ENCODE measurements at places on chromosomes 11 and 22.

DNA sequence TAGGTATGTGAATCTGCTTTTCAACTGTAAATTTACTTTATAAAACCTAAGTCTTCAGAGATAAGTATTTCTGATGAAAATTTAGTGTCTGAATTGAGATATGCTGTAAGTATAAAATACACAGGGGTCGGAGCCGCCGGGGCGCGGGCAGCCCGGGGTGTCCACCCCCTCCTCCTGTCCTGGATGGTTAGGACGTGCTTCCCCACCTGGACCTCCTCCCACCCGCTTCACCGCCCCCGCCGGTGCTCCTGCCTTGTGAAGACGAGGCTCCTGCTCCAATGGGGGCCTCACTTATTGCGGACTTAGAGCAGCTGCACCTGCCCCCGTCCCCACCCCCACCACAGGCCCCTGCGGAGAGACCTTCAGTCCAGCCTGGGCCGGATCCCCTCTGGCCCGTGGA, 21.3 kb upstream of the PHF21A start:
- DNase-seq, result no peak
- H3K27ac ChIP-seq, result no peak overlapping the region
- peaks cover 8% of the 10 kb centered on the region for H3K27me3 ChIP-seq
- no peaks in the 10 kb centered on the region for H3K36me3 ChIP-seq

DNA sequence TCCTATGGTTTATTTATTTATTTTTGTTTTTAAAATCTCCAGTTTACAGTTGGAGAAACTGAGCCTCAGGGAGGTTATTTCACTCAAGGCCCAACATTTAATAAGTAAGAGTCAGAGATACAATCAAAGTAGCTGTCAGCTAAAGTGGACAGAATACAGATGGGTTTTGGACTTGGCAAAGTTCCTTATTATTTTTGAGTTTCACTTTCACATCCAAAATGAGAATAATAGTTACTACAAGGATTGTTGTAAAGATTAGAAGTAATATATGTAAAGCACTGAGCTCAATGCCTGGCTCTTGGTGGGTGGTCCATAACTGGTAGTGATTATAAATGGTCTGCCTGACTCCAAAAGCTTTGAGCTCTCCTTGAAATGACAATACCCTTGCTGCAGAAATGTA, 87.5 kb upstream of the SESN3 start:
- H3K4me3 ChIP-seq, result no peak overlapping the region
- no peak for DNase-seq
- H3K27me3 ChIP-seq, result no peaks in the 10 kb centered on the region
- H3K36me3 ChIP-seq, result no peaks in the 10 kb centered on the region

- no peaks in the 10 kb centered on the region for H3K4me1 ChIP-seq
- H3K36me3 ChIP-seq, result no peaks in the 10 kb centered on the region
- H3K27ac ChIP-seq, result no peak overlapping the region
- H3K27me3 ChIP-seq, result no peaks in the 10 kb centered on the region
- no peak for DNase-seq
Measured at GRCh38 chr11:2738551-2739431, 39.0 kb upstream of the KCNQ1OT1 start.

DNA sequence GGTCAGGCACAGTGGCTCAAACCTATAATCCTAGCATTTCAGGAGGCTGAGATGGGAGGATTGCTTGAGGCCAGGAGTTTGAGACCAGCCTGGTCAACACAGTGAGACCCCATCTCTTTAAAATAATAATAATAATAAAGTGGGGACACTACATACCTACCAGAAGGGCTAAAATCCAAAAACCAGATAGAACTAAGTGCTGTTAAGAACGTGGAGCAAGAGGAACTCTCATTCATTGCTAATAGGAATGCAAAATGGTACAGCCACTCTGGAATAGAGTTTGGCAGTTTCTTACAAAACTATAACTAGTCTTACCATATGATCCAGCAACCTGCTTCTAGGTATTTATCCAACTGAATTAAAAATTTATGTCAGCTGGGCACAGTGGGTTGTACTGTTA, 9.6 kb downstream of the CKAP5 start:
- peaks cover 12% of the 10 kb centered on the region for H3K4me1 ChIP-seq
- H3K36me3 ChIP-seq, result no peaks in the 10 kb centered on the region
- H3K27me3 ChIP-seq, result no peaks in the 10 kb centered on the region
- no peak overlapping the region for H3K4me3 ChIP-seq
- H3K27ac ChIP-seq, result no peak overlapping the region

GRCh38 chr11:65958291-65958690, 3.2 kb upstream of the SART1 start:
- peaks cover 17% of the 10 kb centered on the region for H3K36me3 ChIP-seq
- H3K27ac ChIP-seq, result no peak overlapping the region
- H3K27me3 ChIP-seq, result no peaks in the 10 kb centered on the region
- no peak for DNase-seq
- no peak overlapping the region for H3K4me3 ChIP-seq

DNA sequence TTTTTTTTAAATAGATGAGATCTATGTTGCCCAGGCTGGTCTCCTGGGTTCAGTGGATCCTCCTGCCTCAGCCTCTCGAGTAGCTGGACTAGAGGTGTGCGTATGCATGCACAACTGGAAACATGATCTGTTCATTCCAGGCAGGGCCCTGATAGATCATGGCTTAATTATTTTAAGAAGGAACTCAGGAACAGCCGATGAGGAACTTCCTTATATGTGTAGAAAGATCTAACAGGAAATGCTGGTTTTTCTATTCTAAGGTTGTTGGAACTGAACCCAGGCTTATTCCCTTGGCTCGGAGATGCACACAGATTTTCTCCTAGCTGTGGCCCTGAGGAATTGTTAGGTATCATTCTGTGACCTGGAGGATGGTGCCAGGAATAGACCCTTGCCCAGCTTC, 32.4 kb downstream of the SPECC1L start:
- H3K4me1 ChIP-seq, result peaks cover 49% of the 10 kb centered on the region
- no peak overlapping the region for H3K27ac ChIP-seq
- DNase-seq, result no peak
- H3K27me3 ChIP-seq, result no peaks in the 10 kb centered on the region
- H3K36me3 ChIP-seq, result peaks cover 13% of the 10 kb centered on the region

GRCh38 chr11:67629386-67630227, at the start of gene NUDT8:
TSS of gene NUDT8 (minus strand) at chr11:67629937. CDS start at chr11:67629911, 26 bp downstream.
- no peaks in the 10 kb centered on the region for H3K27me3 ChIP-seq
- no peaks in the 10 kb centered on the region for H3K36me3 ChIP-seq
- H3K4me3 ChIP-seq, result peak within 1 kb of the TSS; percentile 93
- peak within 1 kb of the TSS; percentile 77 for H3K27ac ChIP-seq

- H3K4me1 ChIP-seq, result no peaks in the 10 kb centered on the region
- no peak for DNase-seq
- peaks cover 8% of the 10 kb centered on the region for H3K36me3 ChIP-seq
- H3K4me3 ChIP-seq, result no peak overlapping the region
Measured at GRCh38 chr11:94856443-94856842, 88.3 kb downstream of the AMOTL1 start.

DNA sequence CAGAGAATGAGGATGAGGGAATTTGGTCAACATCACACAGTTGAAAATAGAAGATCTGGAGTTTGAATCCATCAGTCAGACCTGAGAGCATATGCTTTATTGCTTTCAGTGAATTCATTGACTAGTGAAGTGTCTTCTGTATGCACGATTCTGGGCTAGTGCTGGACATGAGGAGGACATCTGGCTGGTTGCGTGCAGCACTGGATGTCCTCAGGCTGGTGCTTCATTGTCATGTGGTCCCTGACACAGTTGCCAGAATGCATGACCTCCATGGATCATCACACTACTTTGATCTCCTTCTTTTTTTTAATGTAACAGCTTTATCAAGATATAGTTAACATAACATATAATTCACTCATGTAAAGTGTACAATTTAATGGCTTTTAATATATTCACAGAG, 44.5 kb upstream of the MMP7 start:
- no peak overlapping the region for H3K27ac ChIP-seq
- DNase-seq, result no peak
- H3K4me3 ChIP-seq, result no peak overlapping the region

DNA sequence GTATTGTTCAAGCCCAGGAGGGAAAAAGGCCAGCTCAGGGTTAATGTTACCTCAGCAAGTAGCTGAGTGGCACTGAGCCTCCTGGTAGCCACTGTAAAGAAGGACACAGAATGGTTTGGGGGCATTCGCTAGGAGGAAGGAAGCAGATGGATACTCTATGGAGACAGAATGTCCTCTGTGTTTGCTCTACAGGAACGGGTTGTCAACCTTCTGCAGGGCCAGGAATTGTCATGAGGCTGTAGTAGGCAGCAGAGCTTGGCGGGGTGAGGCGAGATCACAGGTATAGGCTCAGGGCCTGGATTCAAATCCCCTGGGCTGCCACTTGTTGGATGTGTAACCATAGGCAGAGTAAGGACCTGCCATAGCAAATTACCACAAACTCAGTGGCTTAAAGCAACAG, 3.0 kb upstream of the LRRC75B start:
- DNase-seq, result no peak
- peaks cover 7% of the 10 kb centered on the region for H3K4me1 ChIP-seq
- no peak overlapping the region for H3K27ac ChIP-seq
- H3K4me3 ChIP-seq, result no peak overlapping the region
- H3K36me3 ChIP-seq, result no peaks in the 10 kb centered on the region

DNA sequence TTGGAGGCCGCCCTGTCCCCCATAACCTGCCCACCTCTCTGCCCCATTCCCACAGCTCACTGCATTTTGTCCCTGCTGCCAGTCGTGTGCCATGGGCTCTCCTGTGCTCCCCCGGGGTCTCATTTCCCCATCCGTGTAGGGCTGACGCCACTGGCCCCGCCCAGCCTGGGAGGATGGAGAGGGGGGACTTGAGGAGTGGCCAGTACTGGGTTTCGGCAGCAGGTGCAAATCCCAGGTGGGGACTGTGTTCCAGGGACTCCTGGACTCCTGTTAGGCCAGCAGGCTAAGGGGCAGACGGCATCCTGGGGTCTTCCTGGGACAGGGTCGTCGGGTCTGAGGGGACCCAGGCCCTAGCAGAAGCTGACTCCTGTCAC, 1.2 kb upstream of the MYO7A start:
- no peaks in the 10 kb centered on the region for H3K4me1 ChIP-seq
- H3K36me3 ChIP-seq, result no peaks in the 10 kb centered on the region
- no peak overlapping the region for H3K4me3 ChIP-seq
- no peak overlapping the region for H3K27ac ChIP-seq
- no peaks in the 10 kb centered on the region for H3K27me3 ChIP-seq
- no peak for DNase-seq

DNA sequence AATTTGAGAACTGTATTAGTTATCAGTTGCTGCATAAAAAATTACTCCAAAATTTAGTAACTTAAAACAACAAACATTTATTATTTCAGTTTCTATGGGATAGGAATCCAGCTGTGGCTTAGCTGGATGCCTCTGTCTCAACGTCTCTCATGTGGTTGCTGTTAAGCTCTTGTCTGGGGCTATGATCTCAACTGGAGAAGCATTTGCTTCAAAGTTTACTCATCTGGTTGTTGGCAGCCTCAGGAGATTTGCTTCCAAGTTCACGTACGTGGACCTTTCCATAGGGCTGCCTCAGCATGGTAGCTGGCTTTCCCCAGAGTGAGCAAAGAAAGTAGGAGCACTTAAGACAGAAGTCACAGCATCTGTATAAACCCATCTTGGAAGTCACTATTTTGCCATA, 144.9 kb upstream of the SESN3 start:
- no peaks in the 10 kb centered on the region for H3K36me3 ChIP-seq
- H3K4me3 ChIP-seq, result no peak overlapping the region
- peaks cover 42% of the 10 kb centered on the region for H3K27me3 ChIP-seq
- no peak overlapping the region for H3K27ac ChIP-seq

DNA sequence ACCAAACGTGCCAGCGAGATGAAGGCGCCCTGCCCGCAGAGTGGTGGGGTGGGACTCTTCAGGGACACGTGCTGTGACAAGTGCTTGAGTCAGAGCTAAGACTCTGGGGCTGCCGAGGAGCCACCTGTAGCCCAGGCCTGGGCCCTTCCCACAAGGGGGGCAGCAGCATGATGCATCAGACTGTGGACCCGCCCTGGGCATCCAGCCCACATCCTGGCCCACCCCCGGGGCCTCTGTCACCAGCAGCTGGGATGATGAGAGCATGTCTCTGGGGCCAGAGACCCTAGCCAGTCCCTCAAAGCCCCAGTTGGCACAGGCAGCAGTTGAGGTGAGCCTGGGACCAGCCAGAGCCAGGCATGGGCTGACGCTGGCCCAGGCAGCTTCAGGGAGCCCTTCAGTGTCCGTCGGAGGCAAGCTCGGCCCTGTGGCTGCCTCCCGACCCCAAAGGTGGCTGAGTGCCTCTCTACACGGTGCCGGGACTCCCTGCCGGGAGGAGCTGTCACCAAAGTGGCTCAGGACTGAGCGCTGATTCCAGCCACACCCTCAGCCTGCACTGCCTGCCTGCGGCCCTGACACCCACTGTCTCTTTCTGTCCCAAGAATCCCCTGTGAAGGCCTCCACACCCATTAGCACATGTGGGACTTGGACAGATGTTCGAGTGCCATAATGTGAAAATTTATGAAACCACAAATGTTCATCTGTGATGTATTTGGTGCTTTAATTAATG, 41.3 kb downstream of the CDKN1C start:
- H3K4me3 ChIP-seq, result no peak overlapping the region
- no peaks in the 10 kb centered on the region for H3K4me1 ChIP-seq
- no peaks in the 10 kb centered on the region for H3K27me3 ChIP-seq
- no peak overlapping the region for H3K27ac ChIP-seq
- no peak for DNase-seq

DNA sequence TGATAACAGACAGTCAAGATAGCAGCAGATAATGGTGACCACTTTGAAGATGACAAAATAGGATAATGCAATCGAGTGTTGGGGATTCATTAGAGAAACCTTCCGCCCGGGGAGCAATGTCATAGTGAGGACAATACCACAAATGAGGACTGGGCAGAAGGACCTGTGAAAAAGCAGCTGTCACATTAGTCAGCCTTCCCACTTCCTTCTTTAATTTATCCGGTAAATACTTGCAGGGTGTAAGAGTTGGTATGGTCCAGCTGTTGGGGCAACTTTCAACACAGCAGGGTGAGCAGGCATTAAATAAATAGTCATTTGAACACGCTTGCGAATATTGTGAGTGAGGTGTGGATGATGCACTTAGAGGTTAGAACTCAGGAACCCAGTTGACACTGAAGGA, 132.5 kb upstream of the KIRREL3 start:
- no peak overlapping the region for H3K27ac ChIP-seq
- no peaks in the 10 kb centered on the region for H3K4me1 ChIP-seq
- no peak for DNase-seq
- peaks cover 18% of the 10 kb centered on the region for H3K27me3 ChIP-seq

Measured in natural killer cell treated with Interleukin-12 subunit alpha and Interleukin-12 subunit beta and Interleukin-15 and Interleukin-18, amount 100 ng/mL, for 72 hours (primary cell).